Sciatic nerve (tissue), 2 donors: ENCODE measurements at places on chromosomes 16 and 17. TPM values are rescaled to one million over a fixed set of nuclear protein-coding genes. Genes with fewer than 3 reads are reported as not detected.
A peak's percentile ranks its signal among the peaks of the same experiment; 100 is the strongest.

DNA sequence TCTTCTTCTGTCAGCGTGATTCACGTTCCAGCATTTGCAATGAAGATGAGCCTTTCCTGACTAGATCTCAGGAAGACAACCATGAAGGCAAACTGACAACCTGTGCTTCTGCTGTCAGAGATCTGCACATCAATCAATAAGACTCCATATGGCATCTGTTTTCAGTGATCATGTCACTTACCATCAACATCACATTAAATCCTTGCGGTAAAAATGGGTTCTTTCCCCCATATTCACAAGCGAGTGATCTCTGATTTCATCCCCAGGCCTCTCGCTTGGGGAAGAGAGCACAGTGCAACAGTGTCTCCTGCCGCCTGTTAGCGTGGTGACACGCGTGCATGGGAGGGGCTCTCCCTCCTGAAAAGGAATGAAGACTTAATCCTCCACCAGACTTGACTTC lies 11.1 kb downstream of the NACA2 start:
- DNase-seq, result no peak

- peak; percentile 80 for DNase-seq
Measured at GRCh38 chr16:72124761-72125634, 31.4 kb downstream of the DHX38 start.

DNA sequence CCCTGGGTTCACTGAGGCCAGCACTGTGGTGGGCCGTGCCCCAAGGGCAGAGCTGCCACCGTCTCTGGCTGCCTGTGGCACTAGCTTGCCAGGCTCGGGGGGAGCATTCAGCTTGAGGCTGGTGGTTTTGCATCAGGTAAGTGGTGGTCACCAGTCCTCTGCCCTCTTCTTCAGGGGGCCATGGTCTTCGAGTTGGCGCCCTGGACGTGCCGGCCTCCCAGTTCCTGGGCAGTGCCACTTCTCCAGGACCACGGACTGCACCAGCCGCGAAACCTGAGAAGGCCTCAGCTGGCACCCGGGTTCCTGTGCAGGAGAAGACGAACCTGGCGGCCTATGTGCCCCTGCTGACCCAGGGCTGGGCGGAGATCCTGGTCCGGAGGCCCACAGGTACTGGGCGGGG lies 32.2 kb downstream of the TSC2 start:
- DNase-seq, result no peak

DNA sequence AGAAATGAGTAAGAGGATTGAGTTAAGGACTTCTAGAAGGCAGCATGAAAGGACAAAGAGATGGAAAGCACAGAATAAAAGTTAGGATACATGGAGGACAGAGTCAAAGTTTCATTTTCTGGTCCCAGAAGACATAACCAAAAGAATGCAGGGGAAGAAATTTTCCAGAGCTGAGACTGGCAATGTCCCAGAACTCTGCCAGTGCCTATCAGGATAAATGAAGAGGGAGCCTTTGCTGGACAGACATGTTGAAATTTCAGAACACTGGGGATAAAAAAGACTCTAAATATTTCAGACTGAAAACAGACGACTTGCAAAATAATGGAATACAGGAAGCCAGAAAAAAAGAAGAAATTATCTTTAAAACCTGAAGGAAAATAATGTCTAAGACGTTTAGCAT lies 55.7 kb downstream of the NT5M start:
- DNase-seq, result no peak

- DNase-seq, result peak; percentile 89
Measured at GRCh38 chr17:41738077-41738800, 3.8 kb upstream of the HAP1 start.

DNA sequence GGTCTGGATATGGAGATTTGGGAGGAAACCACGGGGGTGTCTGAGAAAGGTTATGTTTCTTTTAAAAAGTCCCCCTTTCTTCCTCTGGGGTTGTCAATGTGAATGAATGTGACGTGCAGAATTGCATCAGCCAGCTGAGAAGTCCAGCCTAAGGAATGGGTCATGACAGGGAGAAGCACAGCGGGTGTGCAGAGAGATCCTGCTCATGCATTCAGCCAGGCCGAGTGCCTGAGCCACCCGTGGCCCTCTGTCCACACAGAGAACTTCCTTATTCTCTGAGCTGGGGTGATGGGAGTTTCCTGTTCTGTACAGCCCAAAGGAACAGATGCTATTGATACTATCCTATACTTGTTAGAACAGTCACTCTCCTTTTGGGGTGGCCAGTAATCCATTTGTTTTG lies 117.9 kb downstream of the CPPED1 start:
- no peak for DNase-seq

GRCh38 chr17:69539781-69540319 lies 125.4 kb downstream of the MAP2K6 start:
- DNase-seq, result no peak

CNGB1 gene
- not detected for total RNA-seq

SCNN1B gene
- total RNA-seq, result 2.3 TPM
